Posterior cingulate gyrus (tissue), 11 donors: ENCODE measurements at places on chromosomes 3 and 15.

- no peak for DNase-seq
Measured at GRCh38 chr3:68931406-68932149, 769 bp downstream of the TAFA4 start.

DNA sequence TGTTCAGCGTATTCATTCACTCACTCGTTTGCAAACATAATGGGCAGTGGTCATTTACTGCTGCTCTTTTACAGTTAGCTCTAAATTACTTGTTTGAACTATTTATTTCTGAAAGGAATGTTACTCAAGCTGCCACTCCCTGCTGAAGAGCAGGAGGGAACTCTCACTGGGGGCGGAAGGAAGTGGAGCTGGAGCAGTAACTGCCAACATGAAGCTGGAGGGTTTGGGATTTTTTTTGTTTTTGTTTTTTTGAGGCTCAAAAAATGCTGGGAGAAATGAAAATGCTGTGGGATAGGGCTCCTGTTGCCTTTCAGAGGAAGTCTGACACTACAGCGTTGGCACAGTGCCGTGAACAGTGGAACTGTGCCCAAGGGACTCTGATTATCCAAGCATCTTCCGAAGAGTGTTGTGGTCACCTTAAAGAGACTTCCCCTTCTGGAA, 44.1 kb downstream of the SENP2 start:
- peak; percentile 61 for DNase-seq

GRCh38 chr3:23496165-23496564, 293.0 kb downstream of the UBE2E2 start:
- DNase-seq, result no peak

DNA sequence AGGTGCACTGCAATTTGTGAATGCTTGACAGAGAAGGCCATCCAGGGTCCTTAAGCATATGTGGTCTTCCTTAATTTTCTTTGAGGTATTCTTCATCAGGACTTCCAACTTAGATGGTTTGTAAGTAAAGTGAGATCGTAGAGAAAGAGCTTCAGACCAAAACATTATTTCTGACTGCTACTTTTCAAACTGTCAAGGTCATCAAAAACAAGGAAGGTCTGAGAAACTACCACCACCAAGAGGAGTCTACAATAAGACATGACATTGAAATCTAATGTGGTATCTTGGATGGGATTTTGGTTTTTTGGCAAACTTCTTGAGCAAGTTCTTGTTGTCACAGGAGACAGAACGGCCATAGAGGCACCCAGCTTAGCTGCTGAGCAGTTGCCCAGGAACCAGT, 20.0 kb upstream of the RNF111 start:
- DNase-seq, result no peak

DNA sequence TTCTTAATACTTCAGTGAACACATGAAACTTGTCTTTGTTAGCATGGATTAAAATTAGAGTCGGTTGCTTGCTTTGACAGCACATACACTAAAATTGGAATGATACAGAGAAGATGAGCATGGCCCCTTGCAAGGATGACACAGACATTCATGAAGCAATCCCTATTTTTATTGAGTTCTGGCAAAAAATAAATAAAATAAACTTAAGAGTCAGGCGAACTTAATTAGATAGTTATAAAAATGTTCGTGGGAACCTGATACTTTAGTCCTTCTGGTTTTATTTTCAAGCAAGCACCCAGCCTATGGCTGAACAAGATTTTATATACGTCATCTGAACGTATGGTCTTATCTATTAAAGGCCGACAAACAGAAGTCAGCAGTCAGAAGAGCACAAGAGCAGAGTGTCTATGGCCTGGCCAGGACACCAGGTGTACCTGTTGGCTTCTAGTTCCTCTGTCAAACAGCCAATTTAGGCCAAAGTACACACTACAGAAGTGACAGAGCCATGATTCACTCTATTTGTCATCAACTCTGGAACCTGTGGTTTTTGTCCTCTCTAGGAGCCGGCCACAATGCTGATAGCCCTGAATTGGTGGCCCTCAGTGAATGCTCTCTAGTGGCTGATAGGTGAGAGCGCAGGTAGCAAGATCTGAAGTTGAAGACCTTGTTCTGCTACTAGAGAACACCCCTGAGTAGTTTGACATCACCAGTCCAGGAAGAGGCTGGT, 64.3 kb downstream of the LEO1 start:
- no peak for DNase-seq

DNA sequence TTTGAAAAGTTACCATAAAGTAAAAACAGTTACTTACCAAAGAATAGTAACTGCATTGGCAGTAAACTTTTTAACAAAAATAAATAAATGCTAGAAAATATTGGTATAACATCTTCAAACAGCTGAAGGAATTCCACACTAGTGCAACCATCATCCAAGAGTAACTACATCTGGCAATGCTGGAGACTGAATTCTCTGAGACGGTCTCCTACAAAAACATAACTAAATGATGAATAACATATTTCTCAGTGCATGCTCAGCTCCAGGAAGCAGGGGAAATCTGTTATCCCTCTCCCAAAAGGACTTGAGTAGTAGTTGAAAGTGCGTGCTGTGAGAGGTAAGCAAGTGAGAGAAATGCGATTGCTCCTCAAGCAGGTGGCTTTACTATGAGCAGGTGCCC, 526.8 kb upstream of the CCDC54 start:
- no peak for DNase-seq

DNA sequence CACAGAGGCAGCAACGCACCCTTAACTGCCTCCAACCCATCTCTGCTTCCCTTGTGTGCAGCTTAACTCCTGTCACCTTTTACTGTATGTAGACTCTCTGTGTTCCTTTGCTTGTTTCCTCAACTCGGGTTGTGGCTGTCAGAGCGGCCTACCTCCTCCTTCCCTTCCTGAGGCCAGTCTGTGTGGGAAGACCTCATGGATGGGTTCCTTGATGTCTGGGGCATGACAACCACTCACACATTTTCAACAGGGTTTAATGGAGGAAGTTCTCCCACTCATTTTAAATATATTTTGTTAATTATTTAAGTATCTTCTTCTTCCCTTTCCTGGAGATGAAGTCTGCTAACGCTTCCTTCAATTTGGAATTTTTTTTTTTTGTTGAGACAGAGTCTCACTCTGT, 1.8 kb upstream of the CSPG5 start:
- DNase-seq, result no peak
